ENCODE measurements at places on chromosomes 7 and 10. TPM values are rescaled to one million over a fixed set of nuclear protein-coding genes. Genes with fewer than 3 reads are reported as not detected.

ZNF503 gene
- 13.4 TPM for total RNA-seq

SUN3 gene
- total RNA-seq, result not detected

- DNase-seq, result no peak
Observed at GRCh38 chr10:77983384-77984341, 45.7 kb downstream of the POLR3A start.

- DNase-seq, result no peak
Observed at GRCh38 chr10:130022511-130023299, 58.6 kb upstream of the EBF3 start.

DNA sequence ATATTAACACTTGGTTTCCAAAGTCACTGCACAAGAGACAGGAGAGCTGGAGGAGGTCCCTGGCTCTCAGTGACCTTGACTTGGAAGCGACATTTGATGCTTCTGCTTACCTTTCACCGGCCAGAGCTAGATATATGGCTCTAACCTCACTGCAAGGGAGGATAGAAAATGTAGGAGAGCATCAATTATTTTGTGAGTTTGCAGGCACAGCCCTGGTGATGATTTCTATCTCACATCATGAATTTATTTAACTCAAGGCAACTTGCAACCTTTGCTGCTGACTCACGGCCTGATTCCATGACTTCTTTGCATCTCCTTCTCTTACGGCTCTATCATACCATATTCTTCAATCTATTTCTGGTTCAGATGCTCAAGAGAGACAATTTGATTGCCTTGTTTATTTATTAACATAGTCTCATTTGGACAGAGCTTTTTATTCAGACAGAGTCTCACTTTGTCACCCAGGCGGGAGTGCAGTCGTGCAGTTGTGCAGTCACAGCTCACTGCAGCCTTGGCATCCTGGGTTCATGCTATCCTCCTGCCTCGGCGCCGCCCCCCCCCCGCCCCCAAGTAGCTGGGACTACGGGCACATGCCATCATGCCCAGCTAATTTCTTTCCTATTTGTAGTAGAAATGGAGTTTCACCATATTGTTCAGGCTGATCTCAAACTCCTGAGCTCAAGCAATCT lies 196.0 kb downstream of the REEP3 start:
- no peak for DNase-seq

SPDYE5 gene
- not detected for total RNA-seq

DNA sequence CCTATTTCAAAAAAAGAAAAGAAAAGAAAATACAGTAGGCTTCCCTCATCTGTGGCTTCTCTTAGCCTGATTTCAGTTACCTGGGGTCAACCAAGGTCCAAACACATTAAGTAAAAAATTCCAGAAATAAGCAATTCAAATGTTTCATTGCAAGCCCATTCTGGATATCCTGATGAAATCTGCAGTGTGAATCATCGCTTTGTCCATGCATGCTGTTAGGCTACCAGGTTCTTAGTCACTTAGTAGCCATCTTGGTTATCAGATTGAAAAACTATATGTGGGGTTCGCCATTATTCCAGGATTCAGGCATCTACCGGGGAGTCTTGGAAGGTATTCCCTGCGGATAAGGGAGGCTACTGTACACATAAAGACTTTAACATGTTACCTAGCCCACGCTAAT lies 991 bp upstream of the FAM204A start:
- no peak for DNase-seq

EIF5AL1 gene
- total RNA-seq, result 0.19 TPM

DNA sequence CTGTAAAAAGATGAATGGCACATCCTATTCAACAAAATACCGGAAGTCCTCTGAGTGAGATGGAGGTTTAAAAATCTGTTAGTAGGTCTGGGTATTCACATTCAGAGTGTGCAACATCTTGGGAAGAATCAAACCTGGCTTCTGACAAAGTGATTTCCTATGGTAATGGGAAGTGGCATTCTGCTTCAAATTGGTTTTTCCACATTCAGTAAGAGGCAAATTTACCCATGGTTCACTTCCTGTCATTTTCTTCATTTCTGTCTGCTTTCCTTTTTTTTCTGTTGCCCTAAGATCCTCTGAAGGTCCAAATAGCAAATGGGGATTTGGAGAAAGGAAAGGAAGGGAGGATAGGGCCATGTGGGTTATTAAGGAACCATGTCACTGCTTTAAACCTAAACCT lies 218.3 kb downstream of the DOCK4 start:
- no peak for DNase-seq

DNA sequence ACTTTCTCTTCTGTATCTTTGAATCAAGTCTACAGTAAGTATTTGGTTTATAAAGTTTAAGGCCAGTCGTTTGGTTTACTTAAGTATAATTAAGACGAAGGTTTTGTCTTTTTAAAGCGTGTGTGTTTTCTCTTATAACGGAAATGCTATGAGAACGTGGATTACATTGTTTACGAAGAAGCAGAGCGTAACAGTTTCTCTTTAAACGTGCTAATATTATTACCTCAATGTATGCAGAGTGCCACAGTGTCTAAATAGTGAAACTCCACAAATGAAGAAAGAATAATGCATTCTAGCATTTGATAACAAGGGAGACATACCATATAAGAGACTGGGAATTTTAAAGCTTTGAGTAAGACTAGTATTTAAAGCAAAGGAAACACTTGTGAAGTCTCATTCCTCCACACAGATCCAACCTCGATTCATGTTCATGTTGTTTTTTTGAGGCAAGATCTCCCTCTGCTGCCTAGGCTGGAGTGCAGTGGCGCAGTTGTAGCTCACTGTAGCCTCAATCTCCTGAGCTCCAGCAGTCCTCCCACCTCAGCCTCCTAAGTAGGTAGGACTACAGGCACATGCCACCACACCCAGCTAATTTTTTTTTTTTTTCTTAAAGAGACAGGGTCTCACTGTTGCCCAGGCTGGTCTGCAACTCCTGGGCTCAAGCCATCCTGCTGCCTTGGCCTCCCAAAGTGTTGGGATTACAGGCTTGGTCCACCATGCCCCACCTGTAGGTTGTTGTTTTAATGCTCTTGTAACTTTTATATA lies 75.1 kb downstream of the ANKRD61 start:
- no peak for DNase-seq

GRCh38 chr10:129914960-129915359 lies 49.1 kb downstream of the EBF3 start:
- no peak for DNase-seq

- DNase-seq, result no peak
Observed at GRCh38 chr7:93117327-93117726, 452 bp downstream of the SAMD9 start.

GRCh38 chr10:21962358-21962757 lies 41.2 kb downstream of the DNAJC1 start:
- DNase-seq, result no peak

SKIDA1 gene
- 1.4 TPM for total RNA-seq

GRCh38 chr7:115352375-115352774 lies 430.5 kb downstream of the MDFIC start:
- no peak for DNase-seq

DNA sequence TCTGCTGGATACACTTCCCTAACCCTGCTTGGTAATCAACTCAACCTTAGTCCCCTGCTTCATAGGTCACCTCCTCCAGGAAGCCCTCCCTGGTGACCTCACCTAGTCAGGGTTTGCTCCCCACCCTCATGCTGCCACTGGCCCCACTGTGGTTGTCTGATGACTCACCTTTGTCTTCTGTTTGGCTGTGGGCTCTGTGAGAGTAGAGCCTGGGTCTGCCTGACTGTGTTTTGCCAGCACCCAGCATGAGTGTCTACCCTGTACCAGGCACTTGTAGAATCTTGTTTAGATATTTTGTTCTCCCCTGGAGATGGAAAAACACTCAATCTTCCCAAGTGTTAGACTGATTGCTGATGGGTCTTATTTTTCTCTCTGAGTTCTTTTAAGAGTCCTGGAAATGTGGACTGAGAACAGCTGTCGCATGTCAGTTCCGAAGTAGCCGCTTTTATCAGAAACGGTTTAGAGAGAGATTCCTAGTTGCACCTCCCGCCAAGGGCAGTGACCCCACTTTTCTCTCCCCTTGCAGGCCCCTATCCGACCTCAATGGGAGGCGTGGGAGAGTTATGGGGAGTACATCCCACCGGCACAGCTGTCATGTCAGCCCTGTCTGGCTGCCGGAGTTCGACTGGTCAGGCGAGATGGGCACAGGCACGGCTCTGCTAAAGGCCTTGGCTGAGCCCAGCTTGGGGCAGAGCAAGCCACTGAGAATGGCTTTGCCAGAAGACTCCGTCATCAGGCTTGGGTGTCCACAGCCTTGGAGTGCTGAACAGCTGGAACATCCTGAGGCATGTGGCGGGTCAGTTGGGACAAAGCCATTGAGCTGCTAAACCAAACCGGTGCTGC lies 134.3 kb downstream of the GRK5 start:
- no peak for DNase-seq

- no peak for DNase-seq
Observed at GRCh38 chr7:122942059-122942458, 53.4 kb downstream of the TAS2R16 start.

DNA sequence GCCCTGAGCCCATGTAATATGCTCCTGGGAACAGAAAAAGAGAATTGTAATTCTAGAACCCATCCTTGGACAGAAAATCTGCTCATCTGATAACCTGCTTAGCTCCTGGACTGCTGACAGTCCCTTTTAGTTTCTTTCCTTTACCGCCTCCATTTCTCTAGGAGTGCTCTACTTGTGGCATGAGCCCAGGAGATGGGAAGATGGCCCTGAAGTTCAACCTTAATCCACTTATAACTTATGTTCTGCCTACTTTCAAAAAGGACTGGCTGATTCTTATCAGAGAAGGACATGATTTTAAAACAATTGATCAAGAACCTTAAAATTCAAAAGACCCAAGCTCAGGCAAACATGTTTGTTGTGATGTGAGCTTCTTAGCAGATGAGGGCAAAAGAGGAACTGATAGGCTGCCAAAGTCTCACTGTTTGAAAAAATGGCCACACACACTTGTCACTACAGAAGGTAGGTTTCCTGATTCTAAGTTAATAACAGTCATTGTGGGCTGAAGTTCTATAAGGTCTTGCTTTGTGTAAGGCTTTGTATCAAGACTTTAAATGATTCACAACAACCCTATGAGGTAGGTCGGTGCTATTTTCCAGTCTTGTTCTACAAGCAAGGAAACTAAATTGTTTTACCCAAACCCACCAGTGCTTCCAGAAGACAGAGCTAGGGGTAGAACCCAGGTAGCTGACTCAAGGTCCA lies 94.3 kb upstream of the AFAP1L2 start:
- DNase-seq, result no peak

- DNase-seq, result no peak
Observed at GRCh38 chr10:95881316-95881715, 26.5 kb upstream of the CC2D2B start.

DNA sequence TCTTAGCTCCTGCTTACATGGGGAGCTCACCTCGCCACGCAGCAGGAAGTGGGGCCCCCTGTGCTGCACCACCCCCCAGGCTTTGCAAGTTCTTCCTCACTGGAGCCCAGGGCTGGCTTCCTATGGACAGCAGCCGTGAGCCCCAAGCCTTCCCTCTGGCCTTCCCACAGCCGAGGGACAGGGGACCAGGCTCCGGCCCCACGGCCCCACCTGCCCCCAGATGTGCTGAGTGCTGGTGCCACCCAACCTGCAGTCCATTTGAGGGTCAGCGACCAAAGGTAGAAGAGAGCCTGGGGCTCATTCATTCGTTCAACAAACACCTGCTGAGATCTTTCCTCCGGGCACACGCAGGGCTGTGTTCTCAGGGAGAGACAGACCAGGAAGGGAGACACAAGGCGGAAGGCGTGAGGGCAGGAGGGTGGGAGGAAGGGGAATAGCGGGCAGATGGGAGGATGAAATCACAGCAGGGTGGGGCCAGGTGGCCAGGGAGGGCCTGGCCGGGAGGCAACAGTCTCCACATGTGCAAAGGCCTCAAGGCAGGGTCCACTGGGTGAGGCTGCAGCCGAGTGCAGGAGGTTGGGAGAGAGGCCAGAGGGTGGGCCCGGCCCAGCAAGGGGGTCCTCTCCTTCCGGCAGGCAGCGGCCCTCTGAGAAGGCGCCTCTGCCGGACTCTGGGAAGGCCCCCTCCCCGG lies 100.1 kb downstream of the FOXL3 start:
- no peak for DNase-seq
